SW 1271 (cell line): ENCODE measurements at places on chromosomes 5 and 9.

DNA sequence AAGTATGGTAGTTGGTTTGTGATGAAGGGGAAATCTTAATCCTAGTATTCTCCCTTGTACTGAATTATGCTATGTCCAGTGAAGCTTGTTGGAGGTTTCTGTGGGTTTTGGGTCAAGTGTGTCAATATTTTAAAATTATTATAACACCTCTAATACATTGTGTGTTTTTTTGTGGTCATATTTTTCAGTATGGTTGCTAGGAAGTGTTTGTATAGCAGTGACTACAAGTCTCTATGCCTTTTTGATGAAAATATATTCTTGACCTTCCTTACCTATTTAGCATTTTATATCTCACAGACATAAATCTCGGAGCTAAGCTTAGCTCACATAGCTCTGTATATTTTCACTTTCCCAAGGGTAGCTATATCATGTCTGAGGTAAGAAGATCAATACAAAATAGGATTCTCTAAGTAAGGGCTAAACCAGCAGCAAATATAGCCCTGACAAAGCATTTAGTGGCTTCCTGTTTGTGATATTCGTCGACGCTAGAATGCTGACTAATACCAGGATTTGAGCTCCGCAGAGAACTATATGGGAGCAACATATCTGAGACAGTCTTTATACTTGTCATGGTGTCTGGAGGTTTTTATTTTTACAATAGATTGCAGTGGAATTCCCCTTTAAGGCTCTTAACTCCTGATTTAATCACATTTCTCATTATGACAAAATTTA, 82.3 kb downstream of the MACIR start:
- DNase-seq, result no peak

GRCh38 chr9:84207491-84207951, 133.0 kb downstream of the SLC28A3 start:
- DNase-seq, result no peak

DNA sequence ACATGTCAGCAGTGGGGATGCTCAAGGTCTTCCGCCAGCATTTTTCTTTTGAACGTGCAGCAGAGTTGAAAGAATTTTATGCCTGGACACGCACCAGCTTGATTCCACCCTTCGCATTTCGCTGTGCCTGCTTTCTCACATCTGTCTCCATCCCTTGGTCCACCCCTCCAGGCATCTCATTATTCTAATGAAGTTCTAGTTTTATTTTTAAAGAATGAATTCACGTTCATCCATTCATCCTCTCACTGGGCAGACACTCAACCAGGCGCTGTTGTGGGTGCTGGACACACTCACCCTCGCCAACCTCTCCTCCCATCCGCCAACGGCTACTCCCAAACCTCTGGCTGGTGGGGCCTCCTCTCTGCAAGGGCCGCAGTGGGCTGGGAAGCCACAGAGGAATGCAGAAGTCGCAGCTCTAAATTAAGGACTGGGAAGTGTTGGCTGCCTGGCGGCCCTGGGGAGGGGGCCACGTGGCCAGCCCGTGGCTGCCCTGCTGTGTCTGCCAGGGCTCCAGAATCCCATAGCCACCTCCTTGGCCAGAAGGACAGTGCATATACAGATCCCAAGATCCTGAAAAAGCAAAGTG, 6.7 kb downstream of the SUSD3 start:
- no peak for DNase-seq

DNA sequence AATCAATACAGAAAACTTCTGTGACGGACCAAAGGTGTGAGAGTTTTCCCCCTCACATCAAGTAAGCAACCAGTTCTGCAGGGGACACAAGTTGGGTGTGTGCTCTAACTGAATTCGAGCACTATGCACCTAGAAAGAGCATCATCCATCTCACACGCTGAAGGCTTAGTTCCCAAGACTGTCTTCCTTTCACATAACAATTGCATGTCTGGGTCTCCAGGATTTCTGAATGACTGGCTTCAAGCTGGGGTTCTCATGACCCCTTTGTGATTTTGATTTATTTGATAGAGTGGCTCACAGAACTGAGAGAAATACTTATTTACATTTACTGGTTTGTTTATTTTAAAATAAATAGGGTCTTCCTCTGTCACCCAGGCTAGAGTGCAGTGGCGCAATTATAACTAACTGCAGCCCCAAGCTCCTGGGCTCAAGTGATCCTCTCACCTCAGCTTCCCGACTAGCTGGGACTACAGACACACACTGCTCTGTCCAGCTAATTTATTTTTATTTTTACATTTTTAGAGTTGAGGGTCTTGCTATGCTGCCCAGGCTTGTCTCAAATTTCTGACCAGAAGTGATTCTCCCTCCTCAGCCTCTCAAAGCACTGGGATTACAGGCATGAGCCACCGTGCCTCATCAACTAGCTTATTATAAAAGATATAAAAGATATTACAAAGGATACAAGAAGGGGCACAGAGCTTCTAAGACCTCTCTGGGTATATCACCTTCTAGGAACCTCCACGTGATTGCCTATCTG, 316.7 kb upstream of the CDH12 start:
- DNase-seq, result no peak

- DNase-seq, result no peak
Measured at GRCh38 chr5:112201141-112201540, 217.9 kb downstream of the EPB41L4A start.

- peak; percentile 30 for DNase-seq
Measured at GRCh38 chr9:110748251-110748893, 79.8 kb downstream of the MUSK start.

- DNase-seq, result no peak
Measured at GRCh38 chr9:125696106-125696647, 10.8 kb downstream of the MAPKAP1 start.

DNA sequence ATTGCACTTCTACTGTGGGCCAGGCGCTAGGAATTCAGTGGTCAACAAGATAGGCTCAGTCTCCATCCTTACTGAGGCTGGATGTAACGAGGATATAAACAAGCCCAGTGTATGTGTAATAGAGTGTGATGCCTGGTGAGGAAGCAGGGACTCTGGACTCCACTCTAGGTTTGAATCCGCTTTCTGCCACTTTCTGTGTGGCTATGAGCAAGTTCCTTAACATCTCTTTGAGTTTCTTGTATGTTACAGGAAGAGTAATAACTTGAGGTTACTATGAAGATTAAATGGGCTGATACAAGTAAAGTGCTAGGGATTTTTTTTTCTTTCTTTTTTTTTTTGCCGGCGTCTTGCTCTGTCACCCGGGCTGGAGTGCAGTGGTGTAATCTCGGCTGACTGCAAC, 12.4 kb downstream of the DOCK2 start:
- DNase-seq, result no peak

DNA sequence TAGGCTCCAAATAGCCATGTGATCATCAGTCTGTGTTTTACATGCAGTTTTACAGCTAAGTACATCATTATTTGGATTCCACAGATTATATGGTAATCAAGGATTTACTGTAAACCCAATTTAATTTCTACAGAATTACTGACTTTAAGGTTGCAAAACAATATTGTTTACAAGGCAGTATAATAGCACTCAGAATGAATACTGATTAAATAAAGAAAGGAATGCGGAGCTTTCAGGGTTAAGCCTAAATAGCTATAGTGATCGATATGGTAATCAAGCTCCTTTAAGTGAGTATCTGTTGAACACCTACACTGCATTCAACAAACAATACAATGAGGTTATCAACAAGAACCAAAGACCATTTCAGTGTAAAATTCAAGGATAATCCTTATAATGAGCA, 64.3 kb downstream of the DMAC1 start:
- no peak for DNase-seq

DNA sequence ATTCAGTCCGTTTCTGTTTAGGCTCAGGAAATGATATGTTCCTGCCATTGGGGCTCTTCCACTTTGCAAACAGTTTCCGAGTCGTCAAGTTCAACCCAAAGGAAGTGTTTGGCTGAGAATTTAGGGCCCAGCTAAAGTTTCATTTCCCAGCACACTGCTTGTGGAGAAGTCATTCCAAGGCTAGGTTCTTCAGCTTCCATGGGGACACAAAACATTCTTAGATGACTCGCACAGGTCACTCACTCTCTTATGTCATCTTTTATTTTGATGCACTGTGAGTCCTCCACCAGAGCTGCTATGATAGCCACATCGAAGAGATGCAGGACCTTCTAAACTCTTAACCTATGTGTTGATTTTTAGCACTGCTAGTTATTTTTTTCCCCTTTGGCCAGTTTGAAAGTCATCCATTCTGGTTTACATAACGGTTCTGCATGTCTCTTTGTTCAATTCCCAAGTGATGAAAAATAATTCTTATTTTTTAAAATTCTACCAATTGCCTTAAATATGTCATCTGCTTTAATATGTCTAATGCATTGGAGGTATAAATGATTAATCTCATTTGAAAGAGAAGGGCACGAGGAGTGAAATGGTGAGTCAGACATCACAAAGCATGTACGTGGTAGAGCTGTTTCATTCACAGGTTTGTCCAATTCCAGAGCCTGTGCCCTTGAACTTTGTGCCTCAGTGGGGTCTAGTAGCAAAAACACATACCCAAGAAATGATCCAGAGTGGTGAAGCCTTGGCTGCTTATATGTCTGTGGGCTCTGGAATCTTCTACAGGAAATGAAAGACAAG, 84.3 kb downstream of the ZNF462 start:
- no peak for DNase-seq

- peak; percentile 19 for DNase-seq
Measured at GRCh38 chr5:15993919-15994318, 185.7 kb downstream of the MARCHF11 start.

DNA sequence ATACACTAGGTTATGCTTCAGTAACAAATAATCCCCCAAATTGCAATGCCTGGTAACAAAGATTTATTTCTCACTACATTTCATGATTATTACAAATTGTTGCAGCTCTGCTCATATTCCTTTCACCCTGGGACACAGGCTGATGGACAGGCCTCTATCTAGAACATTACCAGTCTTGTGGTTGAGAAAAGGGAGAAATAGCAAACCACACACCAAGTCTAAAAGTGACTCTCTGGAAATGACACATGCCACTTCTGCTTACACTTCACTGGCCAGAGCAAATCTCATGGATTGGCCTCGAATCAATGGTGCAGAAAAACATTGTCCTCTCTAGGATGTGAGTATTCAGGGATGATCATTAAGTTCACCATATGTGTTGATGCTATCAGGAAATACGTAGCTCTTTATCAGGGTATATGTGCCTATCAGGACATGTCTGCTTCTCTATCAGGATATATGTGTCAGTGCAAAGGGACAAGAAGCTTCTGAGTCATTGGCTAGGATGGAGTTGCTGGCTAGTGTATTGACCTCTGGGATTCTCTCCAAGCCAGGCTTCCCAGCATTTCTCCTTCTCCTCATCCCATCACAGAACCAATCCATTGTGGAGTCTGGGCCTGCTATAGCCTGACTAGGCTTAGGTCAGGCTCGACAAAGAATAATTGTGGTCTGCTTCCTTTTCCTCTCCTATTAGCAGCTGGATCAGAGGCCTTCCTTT, 91.1 kb upstream of the CEP78 start:
- no peak for DNase-seq

DNA sequence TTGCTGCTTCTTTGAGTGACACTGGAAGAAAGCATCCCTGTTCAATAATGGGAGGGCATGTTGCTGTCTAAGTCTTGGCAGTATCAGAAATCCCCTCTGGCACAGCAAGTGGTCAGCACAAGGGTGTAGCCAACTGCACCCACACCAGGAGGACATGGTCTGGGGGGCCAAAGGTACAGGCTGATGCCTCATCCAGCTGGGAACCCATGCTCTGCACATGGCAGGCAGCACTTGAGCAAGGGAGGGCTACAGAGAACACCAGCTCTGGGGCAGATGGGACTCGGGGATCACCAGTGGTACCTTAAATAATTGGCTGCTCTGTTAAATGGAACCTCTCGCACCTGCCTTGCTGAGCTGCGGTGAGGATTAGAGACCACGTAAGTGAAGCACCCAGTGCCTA, 265.2 kb downstream of the SYK start:
- DNase-seq, result no peak

DNA sequence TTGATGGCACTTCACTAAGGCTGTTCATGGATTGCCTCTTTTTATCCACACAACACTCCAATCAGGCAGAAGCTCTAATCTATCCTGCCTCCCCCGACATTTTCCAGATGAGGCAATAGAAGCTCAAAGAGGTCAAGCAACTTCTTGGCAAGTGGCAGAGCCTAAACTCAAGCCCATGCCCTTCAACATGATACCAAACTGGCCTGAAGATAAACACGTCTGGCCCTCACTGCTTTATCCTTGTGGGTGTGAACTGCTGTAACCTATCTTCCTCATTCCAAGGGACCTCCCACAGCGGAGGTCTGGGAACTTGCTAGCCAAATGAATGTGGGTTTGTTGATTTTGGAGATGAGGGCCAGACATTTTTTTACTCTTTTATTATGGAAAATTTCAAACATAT, 9.5 kb downstream of the SLC35A4 start:
- DNase-seq, result no peak

DNA sequence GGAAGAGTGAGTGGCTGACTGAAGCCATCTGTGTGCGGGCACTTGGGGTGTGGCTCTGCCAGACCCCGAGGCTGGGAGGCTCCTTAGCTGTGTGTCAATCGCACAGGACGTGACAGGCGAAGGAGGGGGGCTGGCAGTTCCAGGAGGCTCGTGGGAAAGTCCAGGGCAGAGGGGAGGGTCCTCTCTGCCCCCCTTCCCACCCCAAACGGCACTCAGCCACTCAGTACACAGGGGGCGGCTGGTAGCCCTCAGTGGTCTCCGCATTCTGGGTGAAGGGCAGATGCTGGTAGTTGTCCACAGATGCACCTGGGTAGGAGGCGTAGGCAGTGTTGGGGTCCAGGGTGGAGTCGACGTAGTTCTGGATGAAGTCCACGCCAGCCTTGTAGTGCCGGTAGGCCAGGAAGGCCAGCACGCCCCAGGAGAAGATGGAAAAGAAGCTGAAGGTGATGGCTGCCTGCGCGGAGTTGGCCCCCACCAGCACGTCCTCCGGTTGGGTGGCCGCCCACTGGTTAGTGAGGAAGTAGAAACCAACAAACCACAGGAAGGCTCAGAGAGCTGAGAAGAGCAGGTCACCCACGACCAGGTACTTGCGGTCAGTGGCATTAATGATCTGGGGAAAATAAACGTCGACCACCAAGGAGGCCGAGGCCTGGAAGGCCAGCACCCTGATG, 85.4 kb upstream of the CEP78 start:
- DNase-seq, result no peak

DNA sequence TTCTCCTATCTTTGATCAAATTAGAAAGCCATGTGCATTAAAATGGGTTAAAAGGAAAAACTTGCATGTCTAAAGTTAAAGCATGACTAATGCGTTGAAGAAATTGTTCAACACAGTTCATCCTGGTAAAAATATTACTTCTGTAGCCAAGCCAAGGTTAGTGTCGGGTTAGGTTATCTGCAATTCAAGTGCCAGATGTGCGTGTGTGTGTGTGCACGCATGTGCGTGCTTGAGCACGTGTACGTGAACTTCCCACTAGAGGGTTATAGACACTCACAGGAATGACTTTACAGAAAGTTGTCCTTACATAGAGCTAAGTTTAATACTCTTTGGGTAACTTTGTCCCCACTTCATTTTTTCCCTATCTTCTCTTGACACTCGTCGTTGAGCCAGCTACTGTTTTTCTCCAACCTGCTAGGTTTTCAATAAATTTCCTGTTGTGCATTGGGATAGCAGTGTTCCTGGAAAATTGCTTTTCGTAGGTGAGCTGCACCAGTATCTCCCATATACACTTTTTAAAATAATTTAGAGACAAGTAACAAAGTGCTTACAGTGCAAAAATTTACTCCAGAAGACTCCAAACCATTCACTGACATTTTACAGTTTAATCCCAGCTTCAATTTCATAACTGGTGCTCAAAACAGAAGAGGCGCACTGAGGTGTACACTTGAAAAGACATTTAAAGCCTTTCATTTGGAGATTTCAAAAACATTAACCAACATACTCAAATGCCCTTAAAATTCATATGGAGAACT, 353.8 kb downstream of the NFIB start:
- DNase-seq, result no peak

GRCh38 chr9:13110766-13111417, 168.6 kb downstream of the MPDZ start:
- DNase-seq, result no peak
